ENCODE measurements at places on chromosomes 3 and 15.
A peak's percentile ranks its signal among the peaks of the same experiment; 100 is the strongest.

- no peak for DNase-seq
Observed at GRCh38 chr3:23333633-23334032, 130.5 kb downstream of the UBE2E2 start.

DNA sequence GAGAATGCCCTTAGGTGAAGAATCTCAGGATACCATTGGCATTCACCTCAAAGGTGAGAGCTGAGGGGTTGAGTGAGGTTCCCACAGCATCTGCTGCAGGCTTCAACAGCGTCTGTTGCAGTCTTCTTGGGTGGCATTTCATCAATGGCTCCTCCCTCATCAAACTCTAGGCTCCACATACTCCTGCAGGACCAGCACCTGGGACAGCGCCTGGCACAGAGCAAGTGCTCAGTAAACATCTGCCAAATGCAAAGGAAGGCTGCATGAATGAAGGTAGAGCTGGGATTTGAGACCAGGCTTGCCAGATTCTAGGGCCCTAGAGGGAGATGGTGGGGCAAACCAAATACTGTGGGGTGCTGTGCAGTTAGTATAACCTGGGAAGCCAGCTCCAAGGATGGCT, 9.6 kb downstream of the TRH start:
- DNase-seq = no peak

GRCh38 chr3:3196148-3196861, 16.8 kb upstream of the CRBN start:
- DNase-seq = peak; percentile 36

GRCh38 chr3:175748087-175748730, 889.1 kb downstream of the NAALADL2 start:
- no peak for DNase-seq

GRCh38 chr15:57821826-57822225, 115.3 kb downstream of the POLR2M start:
- no peak for DNase-seq

DNA sequence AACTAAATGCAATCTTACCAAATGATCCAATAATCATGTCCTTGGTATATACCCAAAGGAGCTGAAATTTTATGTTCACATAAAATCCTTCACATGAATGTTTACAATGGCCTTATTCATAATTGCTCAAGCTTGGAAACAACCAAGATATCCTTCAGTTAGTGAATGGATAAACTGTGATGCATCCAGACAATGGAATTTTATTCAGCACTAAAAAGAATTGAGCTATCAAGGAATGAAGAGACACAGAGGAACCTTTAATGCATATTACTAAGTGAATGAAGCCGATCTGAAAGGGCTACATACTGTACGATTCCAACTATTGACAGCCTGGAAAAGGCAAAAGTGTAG, 168.4 kb downstream of the PDE8A start:
- no peak for DNase-seq
